Activated CD4-positive, alpha-beta T cell treated with anti-CD3 and anti-CD28 coated beads, Interleukin-2, amount 50 U/mL, for 4 hours (primary cell): ENCODE measurements at places on chromosomes 7 and 10.

- no peak for DNase-seq
Measured at GRCh38 chr10:3533296-3533695, 251.7 kb downstream of the KLF6 start.

DNA sequence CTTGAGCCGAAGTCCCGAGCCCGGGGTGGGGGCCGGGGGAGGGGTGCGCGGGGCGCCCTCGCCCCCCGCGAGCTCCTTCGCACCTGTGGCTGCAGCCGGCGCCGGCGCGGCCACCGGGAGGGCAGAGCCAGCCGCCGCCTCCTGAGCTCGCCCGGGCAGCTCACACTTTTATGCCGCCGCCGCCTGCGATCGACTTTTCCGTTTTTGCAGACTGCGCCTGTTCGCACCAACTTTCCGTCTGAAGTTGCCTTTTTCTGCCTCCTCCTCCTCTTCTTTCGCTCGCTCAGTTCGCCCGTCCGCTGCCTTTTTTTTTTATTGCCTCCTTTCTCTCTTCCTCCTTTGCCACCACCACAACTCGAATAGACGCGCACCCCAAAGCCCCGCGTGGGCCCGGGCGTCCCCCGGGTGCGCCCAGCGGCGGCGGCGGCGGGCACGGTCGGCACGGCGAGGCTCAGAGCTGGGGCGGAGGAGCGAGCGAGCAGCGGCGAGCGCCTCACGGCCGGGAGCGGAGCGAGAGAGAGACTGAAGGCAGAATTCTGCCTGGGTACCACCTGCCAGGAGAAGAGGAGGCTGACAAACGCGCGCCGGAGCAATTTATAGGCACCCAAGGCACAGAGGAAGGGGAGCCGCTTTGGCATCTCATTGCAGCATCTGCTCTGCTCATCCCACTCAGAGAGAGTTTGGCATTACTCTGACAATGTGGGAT is at the start of gene C1QL3:
Gene C1QL3, minus strand, starts transcription at position 569 of the 706 bp plus-strand sequence. CDS start 814 bp downstream, outside the sequence.
- no peak for DNase-seq

DNA sequence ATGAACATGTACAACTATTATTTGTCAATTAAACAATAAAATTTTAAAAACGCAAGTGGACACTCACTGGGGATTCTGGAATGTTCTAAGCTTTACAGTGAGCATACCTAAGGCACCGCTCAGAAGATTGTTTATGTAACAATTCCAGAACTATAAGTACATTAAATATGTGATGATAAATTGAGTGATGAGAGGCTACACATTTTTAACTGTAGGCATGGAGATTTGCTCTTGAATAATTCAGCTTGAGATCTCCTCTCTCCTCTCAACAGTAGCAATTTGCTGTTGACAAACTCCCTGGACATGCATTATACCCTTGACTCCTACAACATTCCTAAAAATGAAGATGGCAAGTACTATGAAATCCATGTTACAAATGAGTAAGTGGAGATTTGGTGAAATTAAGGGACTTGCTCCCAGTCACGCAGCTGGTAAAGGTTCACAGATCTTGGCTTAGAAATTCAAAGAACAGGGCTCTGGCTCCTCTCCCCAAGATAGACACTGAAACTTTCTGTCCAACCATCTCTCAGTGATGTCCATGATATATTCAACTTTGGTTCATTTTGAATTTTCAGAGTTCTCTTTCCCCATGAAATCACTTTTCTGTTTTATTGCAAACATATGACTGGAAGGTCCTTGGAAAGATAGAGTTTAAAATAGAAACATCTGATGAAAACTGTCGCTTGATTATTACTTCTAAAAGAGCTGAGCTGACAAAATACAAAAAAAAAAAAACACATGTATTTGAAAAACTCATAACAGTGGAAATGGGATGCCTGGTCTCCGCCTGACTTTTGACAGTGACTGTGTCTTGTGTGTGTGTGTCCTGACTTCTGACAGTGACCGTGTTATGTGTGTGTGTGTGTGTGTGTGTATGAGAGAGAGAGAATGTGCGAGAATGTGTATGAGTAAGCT is 488.3 kb downstream of the TNS3 start:
- no peak for DNase-seq

- no peak for DNase-seq
Measured at GRCh38 chr10:77817541-77817940, 109.0 kb downstream of the DLG5 start.

GRCh38 chr10:94235461-94235860 is 127.3 kb downstream of the NOC3L start:
- DNase-seq = no peak
